ENCODE measurements at places on chromosomes 4 and X.
A peak's percentile ranks its signal among the peaks of the same experiment; 100 is the strongest.

- no peak for DNase-seq
These were observed 1.3 kb upstream of the FGA start for GRCh38 chr4:154591890-154592289.

DNA sequence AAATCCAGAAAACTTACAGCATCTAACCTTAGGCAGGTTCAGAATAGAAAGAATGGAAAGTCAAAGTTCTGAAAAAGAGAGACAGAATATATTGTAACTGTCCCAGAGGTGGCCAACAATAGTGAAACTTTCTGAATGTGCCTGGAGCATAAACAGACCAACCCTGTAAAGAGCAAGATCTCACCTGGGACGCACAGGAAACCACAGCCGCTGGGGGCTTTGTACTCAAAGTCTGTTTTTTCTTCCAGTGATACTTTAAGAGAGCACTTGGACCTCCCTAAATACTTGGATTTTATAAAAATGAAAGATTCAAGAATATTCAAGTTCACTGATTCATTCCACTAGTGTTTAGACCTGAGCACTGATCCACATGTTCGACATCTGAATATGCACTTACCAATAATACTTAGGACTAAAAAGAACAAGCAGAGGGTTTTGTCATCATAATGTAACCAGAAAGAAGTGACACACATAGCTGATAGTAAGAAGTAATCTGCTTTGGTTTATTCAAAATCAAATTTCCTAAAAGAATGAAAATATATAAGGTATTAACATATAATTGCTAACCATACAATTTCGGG lies 35.3 kb downstream of the ARAP2 start:
- DNase-seq = peak; percentile 20

- DNase-seq = no peak
These were observed 33.7 kb downstream of the TMEM150C start for GRCh38 chr4:82528074-82528473.

GRCh38 chr4:8182858-8183725 lies 16.0 kb upstream of the SH3TC1 start:
- no peak for DNase-seq

DNA sequence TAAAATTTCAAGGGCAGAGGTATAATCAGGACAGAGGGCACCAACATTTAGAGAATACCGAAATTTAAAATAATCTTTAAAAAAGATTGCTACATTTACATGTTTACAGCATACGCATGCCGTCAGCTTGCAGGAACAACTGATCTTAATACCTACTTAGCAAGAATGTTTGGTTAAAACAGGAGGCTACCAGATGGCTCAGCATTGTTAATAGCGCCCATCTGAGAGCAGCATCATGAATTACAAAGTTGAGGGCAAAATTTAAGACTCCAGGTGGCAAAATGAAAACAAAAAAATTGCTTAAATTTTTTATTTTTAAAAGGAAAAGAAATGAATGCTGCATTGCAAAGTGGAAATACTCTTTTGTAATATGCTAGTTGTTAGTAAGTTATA lies 241.3 kb downstream of the C4orf33 start:
- no peak for DNase-seq

GRCh38 chr4:9679704-9680478 lies 101.5 kb upstream of the DRD5 start:
- no peak for DNase-seq

- DNase-seq = no peak
These were observed 36.6 kb downstream of the IGFBP7 start for GRCh38 chr4:57073559-57073958.

DNA sequence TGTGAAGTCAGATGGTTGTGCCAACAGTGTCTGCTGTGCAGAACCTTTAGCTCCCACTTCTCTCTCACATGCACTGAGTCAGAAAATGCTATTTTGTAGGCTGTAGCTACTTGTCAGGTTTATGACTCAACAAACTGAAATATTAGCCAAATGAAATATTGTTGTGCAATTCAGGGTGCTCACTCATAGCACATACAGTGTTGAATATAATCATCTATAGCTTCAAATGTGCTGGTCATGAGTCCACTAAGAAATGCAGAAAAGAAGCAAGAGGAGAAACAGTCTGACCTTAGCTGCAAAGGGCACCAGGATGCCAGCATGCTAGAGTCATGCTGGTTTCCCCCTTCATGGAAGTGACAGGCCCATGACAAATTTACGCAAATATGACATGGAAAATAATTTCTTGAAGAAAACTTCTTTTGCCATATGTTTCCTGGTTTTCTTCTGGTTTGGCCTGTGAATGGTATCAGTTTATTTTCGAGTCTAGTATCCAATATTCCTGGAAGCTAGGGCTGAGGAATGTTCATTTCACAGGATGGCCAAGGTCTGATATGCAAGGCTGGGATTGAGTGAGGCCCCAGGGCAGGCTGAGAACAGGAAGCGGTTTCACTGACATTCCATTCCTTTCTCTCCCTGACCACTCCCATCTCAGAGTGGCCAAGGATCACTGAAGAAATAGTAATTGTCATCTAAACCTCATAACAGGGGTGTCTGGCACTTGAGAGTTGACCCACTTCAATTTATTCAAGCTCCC lies 10.3 kb upstream of the CXCL2 start:
- no peak for DNase-seq

DNA sequence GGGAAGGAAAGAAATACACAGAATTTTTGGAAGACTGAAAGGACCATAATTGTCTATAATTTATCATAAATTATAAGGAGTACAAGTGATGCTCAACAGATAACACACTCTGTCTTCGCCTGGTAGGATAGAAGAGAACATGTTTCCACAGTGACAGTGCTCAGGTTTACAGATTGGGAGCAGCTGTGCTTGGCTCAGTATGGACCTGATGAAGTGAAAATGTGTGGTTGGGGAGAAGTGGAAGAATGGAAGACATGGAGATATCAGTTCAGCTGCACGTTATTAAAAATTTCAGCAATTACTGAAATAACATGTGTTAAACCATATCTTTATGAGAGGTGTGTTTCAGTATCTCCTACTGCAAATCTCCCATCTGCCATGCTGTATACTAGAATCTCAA lies 90.6 kb downstream of the TLL1 start:
- DNase-seq = no peak

Measured in stimulated activated naive CD8-positive, alpha-beta T cell treated with anti-CD3 and anti-CD28 coated beads, Interleukin-15, Interleukin-2, amounts not matched to agents 100 U/mL and 50 U/mL, for 24 hours (primary cell).